T-helper 2 cell (primary cell): ENCODE measurements at places on chromosomes 6 and 20.

GRCh38 chr6:146965110-146965689 is 239.0 kb upstream of the STXBP5 start:
- no peak for DNase-seq

GRCh38 chr6:98838032-98838431 is 3.7 kb downstream of the POU3F2 start:
- no peak for DNase-seq

- no peak for DNase-seq
These were observed 81.9 kb downstream of the GJA10 start for GRCh38 chr6:89975991-89976693.

GRCh38 chr20:46573234-46573633 is 22.8 kb upstream of the OCSTAMP start:
- DNase-seq = no peak

GRCh38 chr6:53686355-53686940 is 20.9 kb upstream of the KLHL31 start:
- DNase-seq = no peak

DNA sequence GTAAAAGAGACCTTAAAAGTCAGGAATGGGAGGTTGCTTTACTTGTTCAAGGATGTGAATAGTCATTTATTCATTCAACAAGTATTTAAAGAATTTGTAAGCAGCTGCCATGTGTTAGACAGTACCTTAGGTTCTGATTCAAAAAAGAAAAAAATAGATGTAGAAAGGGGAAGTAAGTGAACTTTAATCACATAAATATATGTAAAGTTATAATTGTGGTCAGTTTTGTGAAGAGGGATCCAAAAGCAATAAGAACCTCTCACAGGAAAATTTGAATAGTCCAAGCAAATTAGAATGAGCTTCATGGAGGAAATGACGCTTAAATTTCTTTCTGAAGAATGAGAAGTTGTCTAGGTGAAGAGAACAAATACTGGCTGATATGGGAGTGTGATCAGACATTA is 596.1 kb upstream of the CITED2 start:
- DNase-seq = no peak

DNA sequence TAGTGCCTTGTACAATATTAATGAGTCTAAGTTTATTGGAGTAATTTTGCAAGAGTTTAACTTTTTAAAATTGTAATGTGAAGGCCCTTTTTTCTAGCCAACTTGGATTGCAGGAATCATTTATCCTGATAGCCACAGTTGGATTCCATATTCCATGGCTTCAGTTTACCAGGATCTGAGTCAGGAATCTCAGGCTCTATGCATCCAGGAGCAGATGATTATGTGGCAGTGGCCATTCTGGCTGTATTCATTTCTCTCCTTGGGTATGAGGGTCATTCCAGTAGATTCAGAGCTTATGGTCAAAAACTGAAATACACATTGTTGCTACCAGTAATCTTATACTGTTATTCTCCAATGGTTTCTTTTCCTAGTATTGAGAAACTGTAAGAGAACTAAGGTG is 2.9 kb downstream of the AIG1 start:
- no peak for DNase-seq

- no peak for DNase-seq
These were observed 126.8 kb upstream of the AGPAT4 start for GRCh38 chr6:161400671-161401070.

DNA sequence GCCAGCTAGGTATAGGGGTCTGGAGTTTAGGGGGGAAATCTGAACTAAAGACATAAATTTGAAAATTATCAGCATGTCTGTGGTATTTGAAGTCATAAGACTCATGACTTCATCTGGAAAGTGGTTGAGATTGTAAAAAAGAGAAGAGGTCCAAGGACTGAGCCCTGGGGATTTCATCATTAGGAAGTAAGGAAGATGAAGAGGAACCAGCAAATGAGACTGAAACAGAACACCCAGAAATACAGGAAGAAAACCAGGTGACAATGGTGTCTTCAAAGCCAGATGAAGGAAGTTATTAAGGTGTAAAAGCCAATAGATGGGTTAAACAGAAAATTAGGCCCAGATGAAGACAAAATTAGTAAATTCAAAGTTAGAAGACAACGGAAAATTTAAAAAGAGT is 49.1 kb upstream of the UBR2 start:
- no peak for DNase-seq

- DNase-seq = no peak
These were observed 66.4 kb downstream of the SSR1 start for GRCh38 chr6:7246401-7247178.

DNA sequence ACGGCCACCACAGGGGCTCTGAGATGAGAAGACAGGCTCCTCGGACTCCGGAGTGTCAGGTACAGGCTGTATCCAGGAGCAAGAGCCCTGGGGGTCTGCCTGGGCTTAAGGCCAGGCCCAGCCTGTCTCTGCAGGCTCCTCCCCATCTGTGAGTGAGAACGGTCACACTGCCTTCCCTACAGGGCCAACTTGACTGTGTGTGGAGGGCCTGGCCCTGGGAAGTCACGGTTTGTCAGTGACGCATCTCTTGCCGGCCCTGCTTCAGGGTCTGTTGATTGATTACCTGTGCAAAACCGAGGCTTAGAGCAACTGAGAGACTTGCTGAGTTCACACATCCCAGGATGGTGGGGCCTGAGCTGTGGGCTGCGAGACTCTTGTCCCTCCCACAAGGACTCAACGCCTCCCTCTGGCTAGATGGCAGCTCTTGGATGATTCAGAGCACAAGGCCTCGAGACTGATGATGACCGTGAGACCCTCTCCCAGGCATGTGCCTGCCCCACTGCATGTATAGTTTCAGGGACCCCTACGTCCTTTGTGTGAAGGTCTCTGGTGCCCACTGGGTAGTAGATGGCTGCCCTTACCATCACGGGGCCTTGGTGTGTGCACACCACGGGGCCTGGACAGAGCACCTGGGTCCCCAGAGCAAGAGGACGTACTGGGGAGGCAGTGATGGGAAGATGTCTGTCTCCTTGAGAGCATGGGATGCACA is 5.9 kb downstream of the RBM38 start:
- DNase-seq = no peak

- DNase-seq = no peak
These were observed 46.8 kb downstream of the PCNA start for GRCh38 chr20:5072756-5073659.

DNA sequence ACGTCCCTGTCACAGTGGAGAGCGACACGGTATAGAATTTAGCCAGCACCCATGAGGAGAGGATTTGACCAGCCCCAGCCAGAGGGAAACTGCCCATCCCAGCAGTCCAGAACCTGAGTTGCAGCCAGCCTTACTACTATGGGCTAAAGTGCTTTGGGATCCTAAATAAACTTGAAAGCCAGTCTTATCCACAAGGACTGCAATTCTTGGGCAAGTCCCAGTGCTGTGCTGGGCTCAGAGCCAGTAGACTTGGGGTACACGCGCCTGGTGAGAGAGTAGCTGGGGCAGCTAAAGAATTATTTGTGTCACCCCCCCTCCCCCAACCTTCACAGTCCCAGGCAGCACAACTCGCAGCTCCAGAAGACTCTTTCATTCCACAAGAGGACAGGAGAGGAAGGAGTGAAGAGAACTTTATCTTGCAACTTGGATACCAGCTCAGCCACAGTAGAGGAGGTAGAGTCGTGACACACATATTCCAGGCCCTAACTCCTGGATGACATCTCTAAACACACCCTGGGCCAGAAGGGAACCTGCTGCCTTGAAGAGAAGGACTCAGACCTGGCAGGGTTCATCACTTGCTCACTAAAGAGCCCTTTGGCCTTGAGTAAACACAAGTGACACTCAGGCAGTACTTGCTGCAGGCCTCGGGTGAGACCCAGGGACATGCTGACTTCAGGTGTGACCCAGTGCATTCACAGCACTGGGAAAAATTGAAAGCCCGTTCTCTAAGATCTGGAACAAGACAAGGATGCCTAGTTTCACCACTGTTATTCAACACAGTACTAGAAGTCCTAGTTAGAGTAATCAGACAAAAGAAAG is 100.3 kb downstream of the REV3L start:
- DNase-seq = no peak

- no peak for DNase-seq
These were observed 17.6 kb downstream of the ARID1B start for GRCh38 chr6:156794546-156795354.

- no peak for DNase-seq
These were observed 2.9 kb downstream of the COL20A1 start for GRCh38 chr20:63295846-63296245.

DNA sequence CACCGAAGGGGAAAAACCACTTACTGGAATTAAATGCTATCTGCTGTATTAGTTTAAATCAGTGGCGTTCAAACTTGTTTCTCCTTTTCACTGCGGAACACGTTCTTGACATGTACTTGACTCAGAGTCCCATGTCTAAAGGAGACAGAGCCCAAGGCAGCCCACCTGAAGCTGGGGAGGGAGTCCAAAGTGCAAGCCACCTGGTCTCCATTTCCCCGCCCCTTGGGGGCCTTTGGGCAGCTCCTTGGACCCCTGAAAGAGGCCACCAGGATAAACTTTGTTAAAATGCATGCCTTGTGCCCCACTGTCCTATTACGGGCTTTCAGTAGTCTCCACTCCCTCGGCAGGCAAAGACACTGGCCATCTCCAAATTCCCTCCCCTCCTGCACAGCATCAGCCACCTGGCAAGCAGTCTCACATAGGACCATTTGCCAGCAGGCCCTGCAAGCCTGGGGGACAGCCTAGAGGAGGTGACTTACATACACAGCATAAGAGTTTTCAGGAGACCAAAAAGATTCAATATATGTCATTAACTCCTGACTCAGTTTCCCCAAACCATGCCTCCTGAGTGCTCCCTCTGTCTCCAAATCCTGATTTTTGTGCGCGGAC is 6.7 kb downstream of the PCK1 start:
- no peak for DNase-seq

GRCh38 chr20:41691443-41691842 is 73.3 kb upstream of the CHD6 start:
- DNase-seq = no peak

GRCh38 chr20:13681248-13682125 is 42.8 kb upstream of the TASP1 start:
- no peak for DNase-seq

GRCh38 chr20:2084703-2085102 is 16.9 kb upstream of the STK35 start:
- no peak for DNase-seq

DNA sequence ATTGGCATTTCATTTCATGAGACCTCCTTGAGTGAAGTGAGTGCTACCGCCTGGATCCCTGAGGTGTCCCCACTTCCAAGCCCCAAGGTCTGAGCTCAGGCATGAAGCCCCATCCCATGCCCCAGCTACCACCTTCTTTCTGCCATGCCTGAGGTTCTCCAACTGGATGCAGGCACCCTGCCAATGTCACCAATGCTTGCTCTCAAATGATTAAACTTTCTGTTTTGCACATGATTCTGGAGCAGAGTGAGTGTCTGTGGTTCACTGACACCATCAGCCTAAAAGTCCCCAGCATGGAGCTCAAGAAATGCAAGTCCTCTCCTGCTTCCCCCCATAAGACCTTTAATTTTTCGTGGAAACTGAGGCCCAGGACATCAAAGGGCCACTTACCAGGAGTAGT is 43.7 kb upstream of the BPIFA2 start:
- no peak for DNase-seq

- no peak for DNase-seq
These were observed 91.9 kb upstream of the CDH4 start for GRCh38 chr20:61159957-61160686.

DNA sequence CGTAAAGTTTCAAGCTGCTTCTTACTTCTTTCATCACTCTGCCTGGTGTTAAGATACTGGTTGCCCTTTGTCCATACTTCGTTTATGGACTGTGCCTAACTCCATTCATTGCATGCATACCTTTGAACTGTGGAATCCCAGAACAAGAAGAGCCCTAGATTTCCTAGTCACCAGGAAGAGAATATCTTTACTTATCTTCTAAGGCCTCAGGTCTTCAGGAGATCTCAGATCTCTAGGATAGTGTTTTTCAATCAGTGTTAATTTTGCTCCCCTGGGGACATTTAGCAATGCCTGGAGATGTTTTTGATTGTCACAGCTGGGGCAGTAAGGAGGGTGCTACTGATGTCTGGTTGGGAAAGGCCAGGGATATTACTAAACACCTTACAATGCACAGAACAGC is 35.5 kb upstream of the GJA1 start:
- DNase-seq = no peak

DNA sequence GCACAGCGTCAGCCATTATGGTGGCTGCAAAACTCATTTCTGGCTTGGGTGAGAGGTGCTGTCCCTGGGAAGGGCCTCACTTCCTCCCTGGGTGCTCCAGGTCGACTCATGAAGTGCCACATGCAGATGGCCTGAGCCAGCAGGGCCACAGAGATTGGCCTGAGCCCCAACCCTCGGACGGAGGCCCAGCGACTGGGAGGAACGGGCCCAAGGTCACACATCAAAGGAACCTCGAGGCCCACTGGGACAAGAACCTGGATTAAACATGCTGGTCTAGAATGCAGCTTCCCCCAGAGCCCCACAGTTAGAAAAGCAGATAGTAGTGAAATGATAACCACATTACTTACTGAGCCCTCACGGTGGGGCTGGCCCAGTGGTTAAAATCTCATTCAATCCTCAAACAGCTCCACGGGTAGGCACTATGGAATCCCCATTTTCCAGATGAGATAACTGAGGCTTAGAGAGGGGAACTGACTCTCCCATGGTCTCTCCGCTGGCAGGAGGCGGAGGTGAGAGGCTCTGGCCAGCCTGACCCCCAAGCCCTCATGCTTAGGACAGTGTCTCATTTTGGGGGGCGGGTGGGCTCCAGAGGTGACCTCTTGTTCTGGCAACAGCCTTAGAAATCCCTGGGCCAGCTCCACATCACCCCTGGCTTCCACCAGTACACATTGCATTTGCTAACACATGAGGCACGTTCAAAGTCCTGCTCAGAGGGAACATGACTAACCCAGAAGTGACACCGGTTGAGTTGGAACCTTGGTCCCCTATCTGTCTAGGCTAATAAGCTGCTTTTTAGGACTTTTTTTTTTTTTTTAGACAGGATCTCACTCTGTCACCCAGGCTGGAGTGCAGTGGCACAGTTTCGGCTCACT is 53.0 kb downstream of the SRC start:
- DNase-seq = no peak

DNA sequence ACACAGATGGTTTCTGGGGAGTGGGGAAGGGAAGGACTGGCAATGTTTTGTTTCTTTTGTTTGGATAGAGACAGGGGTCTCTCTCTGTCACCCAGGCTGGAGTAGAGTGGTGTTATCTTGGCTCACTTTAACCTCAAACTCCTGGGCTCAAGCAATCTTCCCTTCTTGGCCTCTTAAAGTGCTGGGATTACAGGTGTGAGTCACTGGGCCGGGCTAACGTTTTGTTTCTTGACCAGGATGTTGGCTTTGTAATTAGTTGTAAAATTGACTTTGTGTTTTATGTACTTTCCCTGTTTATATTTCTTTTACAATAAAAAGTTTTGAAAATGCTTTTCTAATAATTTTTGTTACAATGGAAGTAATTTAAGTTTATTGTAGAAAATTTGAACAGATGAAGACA is 10.9 kb downstream of the SPATS1 start:
- DNase-seq = no peak

- DNase-seq = no peak
These were observed 25.0 kb downstream of the KCNB1 start for GRCh38 chr20:49457444-49457843.

DNA sequence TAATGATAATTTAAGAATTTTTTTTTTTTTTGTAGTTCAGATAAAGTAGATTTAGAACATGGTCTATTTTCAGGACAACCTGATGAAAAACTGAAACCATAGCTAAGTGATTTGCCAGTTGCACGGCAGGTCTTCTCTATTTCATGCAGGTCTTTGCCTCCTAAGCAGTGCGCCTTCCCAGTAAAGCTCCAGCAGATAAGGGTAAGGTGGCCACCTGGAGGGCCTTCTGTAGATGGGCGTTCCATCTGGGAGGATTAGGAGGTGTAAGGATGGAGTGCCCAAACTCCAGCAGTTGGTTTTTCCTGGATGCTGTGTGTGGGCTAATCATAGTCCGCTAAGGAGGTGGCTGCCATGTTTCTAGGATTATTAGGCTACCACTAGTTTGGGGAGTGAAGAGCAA is 107.1 kb downstream of the ARID1B start:
- no peak for DNase-seq
